Ecto neural progenitor cell (in vitro differentiated cells): ENCODE measurements at places on chromosomes 2 and 18.

DNA sequence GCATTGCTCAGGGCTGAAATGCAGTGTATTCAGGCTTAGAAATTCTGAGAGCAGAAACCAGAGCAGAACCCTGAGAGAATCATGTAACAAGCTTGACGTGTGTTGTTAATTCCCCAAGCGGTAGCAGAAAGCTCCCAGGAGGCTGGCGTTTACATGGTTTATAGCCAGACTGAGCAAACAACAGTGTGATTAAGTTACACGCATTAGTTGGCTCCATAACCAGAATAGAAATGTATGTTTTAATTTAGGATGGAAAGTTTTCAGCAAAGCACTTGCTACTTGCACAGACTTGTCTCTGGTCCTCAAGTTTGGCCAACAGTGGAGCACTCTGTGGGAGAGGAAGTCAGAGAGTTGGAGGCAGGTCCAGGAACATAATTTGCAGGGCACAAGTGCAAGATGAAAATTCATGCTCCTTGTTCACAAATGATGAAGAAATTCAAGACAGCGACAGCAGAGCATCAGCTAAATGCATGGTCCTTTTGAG is 69.3 kb downstream of the MAPK4 start:
- no peak for DNase-seq

- DNase-seq = no peak
These were observed 4.9 kb downstream of the DARS1 start for GRCh38 chr2:135980434-135981079.

- DNase-seq = peak; percentile 72
These were observed 89.4 kb downstream of the CELF4 start for GRCh38 chr18:37476182-37476581.

DNA sequence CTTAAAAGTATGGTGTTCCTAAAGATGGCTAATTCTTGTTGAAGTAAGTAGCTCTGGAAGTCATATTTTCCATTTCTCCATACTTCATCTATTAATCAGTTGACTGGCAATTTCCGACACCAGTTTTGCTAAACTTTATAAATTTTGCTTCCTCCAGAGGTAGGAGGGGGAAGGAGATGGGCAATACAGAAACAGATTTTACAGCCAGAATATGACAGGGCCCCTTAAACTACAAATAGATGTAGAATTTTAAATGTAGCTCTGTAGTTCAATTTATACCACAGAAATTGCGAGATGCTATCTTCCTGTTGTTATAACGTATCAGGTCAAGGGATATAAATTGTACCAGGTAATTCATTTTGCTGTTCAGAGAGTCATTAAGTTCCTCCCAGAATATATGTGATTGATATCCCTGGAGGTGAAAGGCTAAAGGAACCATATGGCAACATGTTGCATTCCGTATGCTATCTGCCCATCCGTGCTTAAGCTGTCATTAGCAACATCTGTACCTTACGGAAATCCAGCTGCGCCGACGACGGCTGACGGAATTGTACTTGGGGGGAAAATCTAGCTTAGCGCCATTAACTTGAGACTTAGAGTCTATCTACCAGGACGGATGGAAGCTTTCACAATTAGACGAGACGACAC is 8.4 kb upstream of the NR4A2 start:
- peak; percentile 60 for DNase-seq

GRCh38 chr2:181203916-181204315 is 223.5 kb downstream of the UBE2E3 start:
- DNase-seq = no peak

- no peak for DNase-seq
These were observed 38.5 kb downstream of the PSMG2 start for GRCh38 chr18:12741351-12741750.

DNA sequence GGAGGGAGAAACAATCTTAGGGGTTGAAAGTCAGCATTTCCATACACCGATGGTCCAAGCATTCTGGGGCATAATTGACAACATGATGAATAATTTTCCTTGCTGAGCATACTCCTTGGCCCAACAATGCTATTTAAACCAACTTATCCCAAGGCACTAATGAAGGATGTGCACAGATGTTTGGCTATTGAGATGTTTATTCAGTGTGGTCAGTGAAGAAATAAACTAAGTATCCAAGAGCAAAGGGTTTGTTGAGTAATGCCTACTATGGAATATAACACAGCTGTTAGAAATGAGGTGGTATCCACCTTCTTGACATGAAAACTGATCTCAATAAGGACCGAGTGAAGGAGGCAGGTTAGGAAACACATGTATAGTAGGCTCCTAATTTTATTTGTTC is 53.9 kb upstream of the RAB6D start:
- no peak for DNase-seq
